T-cell (primary cell): ENCODE measurements at places on chromosomes 7 and 10.
A peak's percentile ranks its signal among the peaks of the same experiment; 100 is the strongest.

GRCh38 chr7:43232366-43232765 is 119.9 kb downstream of the HECW1 start:
- no peak for DNase-seq

GRCh38 chr7:123941391-123942180 is 16.5 kb downstream of the SPAM1 start:
- DNase-seq, result no peak

- DNase-seq, result no peak
These were observed 475.5 kb downstream of the RPS24 start for GRCh38 chr10:78508955-78509748.

DNA sequence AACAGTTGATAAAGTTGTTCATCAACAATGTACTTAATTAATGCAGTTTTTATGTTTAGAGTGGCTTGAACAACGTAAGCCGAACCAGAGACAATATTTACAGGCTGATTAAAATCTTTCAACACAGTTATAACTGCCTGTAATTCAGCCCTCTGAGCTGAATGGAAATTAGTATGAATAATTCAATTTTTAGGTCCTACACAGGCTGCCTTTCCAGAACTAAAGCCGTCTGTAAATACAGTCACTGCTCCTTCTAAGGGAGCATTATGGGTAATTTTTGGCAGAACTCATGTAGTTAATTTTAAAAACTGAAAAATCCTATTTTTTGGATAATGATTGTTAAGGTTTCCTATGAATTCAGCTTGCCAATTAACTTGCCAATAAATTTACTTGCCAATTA is 2.6 kb upstream of the GIMAP4 start:
- no peak for DNase-seq

DNA sequence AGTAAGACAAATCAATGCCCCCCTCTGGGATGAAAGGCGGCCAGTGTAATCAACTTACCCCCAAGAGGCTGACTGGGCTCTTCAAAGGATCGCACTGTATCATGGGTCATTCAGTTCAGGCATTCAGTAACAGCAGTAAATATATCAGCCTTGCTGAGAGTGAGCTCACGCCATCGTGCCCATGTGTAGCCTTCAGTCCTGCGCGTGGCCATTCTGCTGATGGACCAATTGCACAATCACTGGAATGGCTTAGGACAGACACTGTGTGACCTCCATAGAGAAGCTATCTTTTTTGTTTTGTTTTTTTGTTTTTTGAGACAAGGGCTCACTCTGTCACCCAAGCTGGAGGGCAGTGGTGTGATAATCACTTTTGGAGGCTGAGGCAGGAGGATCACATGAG is 9.1 kb upstream of the PRKRIP1 start:
- no peak for DNase-seq

- no peak for DNase-seq
These were observed 71.8 kb upstream of the SYPL1 start for GRCh38 chr7:106183952-106184351.

DNA sequence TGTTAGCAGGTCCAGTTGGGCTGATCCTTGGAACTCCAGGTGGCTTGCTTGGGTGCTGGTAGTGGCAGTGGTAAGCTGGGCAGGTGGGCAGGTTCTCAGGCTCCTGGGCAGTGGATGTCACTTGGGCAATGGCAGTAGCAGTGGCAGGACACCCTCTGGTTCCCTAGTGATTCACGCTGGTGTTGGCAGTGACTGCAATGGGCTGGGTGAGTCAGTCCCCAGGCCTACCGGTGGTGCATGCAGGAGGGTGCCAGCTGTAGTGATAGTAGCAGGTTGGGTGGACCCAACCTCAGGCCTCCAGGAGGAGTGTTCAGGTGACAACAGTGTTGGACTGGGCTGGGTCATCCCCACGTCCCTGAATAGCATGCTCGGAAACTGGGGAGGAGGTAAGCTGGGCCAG is 189.2 kb downstream of the ZEB1 start:
- no peak for DNase-seq

- no peak for DNase-seq
These were observed 145.4 kb upstream of the ASAH2 start for GRCh38 chr10:50396491-50397311.

DNA sequence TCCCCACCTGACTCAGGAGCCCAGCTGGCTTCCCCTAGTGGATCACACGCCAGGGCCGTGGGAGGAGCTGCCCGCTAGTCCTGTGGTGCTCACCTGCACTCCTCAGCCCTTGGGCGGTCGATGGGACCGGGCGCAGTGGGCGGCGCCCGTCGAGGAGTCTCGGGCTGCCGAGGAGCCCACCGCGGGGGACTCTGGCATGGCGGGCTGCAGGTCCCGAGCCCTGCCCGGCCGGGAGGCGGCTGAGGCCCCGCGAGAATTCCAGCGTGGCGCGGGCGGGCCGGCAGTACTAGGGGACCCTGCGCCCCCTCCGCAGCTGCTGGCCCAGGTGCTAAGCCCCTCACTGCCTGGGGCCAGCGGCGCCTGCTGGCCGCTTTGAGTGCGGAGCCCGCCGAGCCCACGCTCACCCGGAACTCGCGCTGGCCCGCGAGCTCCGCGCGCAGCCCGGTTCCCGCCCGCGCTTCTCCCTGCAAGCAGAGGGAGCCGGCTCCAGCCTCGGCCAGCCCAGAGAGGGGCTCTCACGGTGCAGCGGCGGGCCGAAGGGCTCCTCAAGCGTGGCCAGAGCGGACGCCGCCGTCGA is 367.9 kb downstream of the TYW1 start:
- no peak for DNase-seq

DNA sequence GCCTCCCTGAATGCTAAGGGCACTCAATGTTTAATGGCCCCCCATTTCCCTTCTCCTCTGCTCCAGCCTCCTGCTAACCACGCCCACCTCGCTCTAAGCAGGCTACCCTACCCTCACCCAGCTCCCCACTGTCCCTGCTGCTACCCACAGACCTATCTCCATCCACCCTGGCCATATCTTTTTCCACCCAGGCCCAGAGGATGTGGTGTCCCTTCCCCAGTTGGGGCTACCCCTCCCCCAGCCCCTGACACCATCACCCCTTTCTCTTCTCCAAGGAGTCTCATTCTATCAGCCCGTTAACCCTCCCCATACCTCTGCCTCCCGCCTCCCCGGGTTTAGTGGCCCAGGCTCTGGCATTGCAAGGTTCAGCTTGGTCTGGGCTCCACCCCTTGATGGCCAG is 28.9 kb upstream of the PPIF start:
- DNase-seq, result no peak

- no peak for DNase-seq
These were observed 230.4 kb downstream of the TNS3 start for GRCh38 chr7:47351233-47352154.

DNA sequence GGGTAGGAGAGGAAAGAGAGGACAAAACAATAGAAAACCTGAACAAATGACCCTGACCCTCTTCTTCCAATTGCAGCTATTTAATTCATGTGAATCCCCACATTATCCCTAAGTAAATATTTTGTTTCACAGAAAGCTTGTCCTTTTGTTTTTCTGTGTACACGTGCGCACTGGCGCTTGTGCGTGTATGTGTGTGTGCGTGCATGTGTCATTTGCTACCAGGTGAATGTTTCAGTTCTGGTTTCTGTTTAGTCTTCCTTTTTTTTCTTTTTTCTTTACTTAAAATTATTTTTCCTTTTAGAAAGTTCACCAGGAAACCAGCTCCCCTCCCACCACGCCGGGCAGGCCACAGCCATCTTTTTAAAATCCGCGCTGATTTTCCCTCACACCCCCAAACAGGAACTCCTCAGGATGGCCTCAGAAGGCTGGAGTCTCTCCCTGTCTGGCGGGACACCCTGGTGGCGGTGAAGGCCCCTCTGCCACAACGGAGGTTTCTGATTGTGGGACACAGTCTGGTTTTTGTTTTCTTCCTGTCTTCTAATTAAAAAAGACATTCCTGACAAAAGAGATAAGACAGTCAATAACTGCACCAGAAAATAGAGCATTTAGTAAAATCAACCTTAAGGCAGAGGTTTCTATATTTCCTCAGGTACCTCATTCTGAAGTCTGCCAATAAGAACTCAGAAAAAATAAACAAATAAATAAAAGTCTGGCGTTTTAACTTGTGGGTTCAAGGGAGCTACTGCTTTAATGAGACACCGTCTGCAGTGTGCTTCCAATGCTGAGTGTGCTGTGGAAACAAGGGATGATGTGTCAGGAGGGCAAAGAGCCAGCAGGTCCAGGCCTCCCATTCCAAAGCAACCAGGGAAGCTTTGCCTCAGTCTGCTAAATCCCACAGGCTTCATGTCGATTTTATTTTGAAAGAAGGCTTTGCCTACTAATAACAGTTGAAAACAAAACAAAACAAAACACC is 17.4 kb downstream of the IRF5 start:
- DNase-seq, result no peak

- no peak for DNase-seq
These were observed 670 bp downstream of the RCC1L start for GRCh38 chr7:75072981-75073283.

- DNase-seq, result no peak
These were observed 569.3 kb downstream of the TCERG1L start for GRCh38 chr10:130741901-130742855.

DNA sequence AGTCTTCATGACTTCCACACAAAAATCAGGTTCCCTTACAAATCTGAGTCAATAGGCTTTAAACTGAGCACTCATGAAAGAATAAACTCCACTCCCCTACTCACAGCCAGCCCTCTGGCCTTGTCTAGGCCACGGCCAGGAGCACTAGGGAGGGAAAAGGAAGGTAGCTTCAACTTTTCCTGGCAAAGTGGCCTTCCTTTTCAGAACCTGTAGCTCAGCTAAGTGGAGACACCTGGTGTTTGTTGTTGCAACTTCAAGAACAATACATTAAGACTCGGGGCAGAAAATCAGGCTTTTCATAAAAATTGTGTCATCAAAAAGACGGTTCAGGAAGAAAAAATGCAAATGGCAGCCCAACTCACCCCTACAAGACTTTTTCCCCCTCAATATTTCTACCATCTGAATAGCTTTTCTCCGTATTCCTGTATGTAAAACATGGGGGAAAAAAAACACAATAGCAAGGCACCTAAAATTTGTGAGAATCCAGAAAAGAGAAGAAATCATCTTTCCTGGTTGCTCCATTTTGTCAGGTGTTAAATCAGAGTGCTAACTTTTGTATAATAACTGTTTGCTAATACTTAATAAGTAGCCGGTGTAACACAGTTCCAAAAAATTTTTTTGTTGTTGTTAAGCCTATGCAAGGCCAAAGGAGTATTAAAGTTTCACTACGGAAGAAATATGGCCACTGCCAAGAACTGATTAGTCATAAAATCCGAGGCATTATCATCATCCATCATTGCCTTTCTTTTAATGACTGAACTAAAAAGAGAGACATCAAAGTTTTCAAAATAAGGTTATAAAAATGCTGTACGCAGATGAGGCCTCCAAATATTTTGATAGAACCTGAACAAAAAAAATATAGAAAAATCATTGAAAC is 66.2 kb upstream of the ARID5B start:
- no peak for DNase-seq

GRCh38 chr10:129353101-129353500 is 113.9 kb upstream of the MGMT start:
- DNase-seq, result no peak

- no peak for DNase-seq
These were observed 100.0 kb downstream of the RNF216 start for GRCh38 chr7:5681423-5681822.

- no peak for DNase-seq
These were observed 88.5 kb downstream of the ACTR3B start for GRCh38 chr7:152848026-152848425.

- DNase-seq, result no peak
These were observed 5.1 kb upstream of the LRRC27 start for GRCh38 chr10:132326925-132327324.

GRCh38 chr10:100730725-100731406 is 14.5 kb upstream of the PAX2 start:
- DNase-seq, result peak; percentile 22

GRCh38 chr10:101297901-101298486 is 56.0 kb upstream of the BTRC start:
- peak; percentile 42 for DNase-seq

- no peak for DNase-seq
These were observed 65.8 kb downstream of the ENTPD1 start for GRCh38 chr10:95821720-95822119.

- no peak for DNase-seq
These were observed 227.7 kb downstream of the MGMT start for GRCh38 chr10:129694691-129695243.

DNA sequence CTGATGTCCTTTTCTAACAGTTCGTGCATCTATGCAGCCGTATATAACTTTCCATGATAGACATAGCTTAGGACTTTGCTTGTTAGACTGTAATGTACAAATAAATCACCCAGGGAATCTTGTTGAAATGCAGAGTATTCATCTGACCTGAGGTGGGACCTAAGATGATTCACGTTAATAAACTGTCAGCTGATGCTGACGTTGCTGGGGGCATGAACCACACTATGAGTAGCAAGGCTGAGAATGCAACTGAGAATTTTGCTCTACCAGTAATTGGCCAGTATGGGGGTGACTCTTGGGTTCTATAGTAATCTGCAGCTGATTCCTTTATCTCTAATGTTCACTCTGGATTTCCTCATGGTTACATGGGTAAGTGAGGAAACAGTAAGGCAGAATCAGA is 130.1 kb upstream of the MALRD1 start:
- no peak for DNase-seq

DNA sequence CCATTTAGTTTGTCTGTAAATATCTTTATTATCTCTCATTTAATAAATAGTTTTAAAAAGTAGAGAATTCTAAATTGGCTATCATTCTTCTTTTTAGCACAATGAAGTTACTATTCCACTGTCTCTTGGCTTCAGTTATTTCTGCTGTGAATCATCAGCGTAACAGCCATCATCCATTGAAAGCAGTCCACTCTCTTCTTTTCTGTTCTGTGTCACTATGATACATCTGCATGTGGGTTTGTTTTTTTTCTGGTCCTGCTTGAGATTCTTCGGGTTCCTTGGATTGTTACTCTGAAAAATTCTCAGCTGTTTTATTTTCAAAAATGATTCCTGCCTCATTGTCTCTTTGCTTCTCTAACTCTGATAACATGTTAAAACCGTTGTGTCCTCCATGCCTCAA is 52.5 kb downstream of the CSGALNACT2 start:
- no peak for DNase-seq
